ENCODE measurements at places on chromosomes 12 and 14. TPM values are rescaled to one million over a fixed set of nuclear protein-coding genes. Genes with fewer than 3 reads are reported as not detected.

- no peaks in the 10 kb centered on the region for H3K27me3 ChIP-seq
- H3K4me3 ChIP-seq: no peak overlapping the region
- no peaks in the 10 kb centered on the region for H3K36me3 ChIP-seq
- no peak for DNase-seq
These were observed 37.3 kb upstream of the FGF6 start for GRCh38 chr12:4482936-4483335.

- H3K36me3 ChIP-seq: peaks cover 8% of the 10 kb centered on the region
- H3K27me3 ChIP-seq: no peaks in the 10 kb centered on the region
- peaks cover 10% of the 10 kb centered on the region for H3K4me1 ChIP-seq
These were observed 38.9 kb downstream of the FOXN3 start for GRCh38 chr14:89378119-89378518.

DNA sequence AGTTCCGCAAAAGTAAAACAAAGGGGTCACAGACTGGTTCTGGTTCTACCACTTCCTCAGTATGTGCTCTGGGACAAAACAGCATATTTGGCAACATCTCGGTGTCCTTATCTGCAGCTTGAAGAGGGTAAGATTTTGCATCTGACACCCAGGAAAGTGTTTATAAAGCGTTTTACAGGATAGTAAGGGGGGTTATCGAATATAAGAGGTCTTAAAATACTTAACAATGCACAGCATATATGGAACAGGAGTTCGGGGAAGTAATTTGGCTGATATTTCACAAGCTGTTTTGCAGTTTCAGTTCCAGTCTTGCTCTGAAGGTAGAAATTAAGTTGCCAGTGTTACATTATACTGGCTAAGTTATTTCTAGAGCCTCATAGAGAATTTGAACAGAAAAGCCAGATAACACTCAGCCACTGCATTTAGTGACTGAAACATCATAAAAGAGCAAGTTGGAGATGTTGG, 904 bp upstream of the MAP4K5 start:
- H3K27me3 ChIP-seq: no peaks in the 10 kb centered on the region
- peaks cover 2% of the 10 kb centered on the region for H3K36me3 ChIP-seq
- peak overlapping the region; percentile 42 for H3K4me3 ChIP-seq
- H3K27ac ChIP-seq: no peak overlapping the region

DNA sequence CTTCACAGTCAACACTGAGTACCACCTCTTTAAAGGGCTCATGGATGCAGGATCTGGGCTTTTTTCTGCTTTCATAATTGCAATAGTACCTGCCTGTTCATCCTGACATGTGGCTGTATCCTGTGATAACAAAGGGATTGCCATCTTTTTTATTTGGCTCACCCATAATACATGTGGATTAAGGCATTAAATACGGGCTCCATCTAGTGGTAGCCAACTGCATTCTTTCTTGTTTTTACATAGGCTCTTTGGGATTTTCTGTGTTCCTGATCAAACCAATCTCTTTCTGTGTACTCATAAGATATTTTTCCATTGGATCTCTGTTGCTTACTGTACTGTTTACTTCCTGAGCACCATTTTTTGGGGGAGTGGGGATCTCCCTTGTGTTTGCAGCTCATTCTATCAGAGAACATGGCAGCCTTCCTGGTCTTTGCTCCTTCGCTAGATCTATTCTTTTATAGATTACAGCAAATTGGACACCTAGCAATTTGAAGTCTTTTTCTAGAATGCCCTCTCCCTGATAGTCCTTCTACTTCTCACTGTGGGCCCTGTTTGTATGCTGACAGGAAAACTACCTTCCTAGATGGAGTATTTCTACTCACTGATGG, 723.4 kb upstream of the MDGA2 start:
- H3K36me3 ChIP-seq: no peaks in the 10 kb centered on the region
- no peak overlapping the region for H3K27ac ChIP-seq

DNA sequence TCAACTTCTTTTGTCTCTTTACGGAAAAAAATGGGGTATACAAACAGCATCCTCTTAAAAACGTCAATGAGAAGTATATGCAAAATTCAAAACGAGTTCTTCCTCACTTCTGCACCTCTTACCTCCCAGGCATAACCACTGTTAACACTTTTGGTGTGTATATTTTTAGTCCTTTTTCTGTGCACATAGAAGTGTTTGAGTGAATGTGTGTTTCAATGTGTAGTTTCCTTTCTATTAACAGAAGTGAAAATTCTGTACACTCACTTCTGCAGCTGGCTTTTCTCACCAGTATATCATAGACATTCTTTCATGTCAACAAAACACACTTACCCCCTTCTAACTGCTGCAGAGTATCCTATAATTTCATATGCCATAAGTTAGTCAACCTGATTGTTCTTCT, 5.4 kb downstream of the UBR7 start:
- H3K4me3 ChIP-seq: no peak overlapping the region
- DNase-seq: no peak
- H3K27me3 ChIP-seq: no peaks in the 10 kb centered on the region
- peaks cover 8% of the 10 kb centered on the region for H3K4me1 ChIP-seq

DNA sequence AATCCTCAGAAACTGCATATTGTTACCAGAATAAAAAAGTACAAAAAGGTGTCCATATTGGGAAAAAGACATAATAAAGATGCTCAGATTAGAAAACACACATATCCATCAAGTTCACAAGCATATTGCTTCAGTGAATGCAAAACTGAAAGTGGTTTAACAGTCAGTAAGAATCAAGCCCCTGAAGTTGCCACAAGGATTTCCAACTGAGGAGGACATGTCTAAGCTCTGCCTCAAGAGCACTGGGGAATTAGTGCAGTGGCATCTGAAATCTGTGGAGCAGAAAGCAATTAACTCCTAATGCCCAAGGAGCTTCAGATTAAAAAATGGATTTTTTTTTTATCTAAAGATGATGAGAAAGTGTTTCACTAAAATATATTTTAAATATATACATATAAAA, 113.2 kb downstream of the DENND5B start:
- no peaks in the 10 kb centered on the region for H3K4me1 ChIP-seq
- peaks cover 7% of the 10 kb centered on the region for H3K36me3 ChIP-seq
- no peak overlapping the region for H3K27ac ChIP-seq
- no peak for DNase-seq
- no peak overlapping the region for H3K4me3 ChIP-seq

- H3K4me1 ChIP-seq: no peaks in the 10 kb centered on the region
- no peak for DNase-seq
- no peak overlapping the region for H3K4me3 ChIP-seq
- H3K27ac ChIP-seq: no peak overlapping the region
These were observed 29.8 kb downstream of the SCFD1 start for GRCh38 chr14:30651937-30652336.

GRCh38 chr14:52987042-52987441, 36.2 kb upstream of the FERMT2 start:
- no peaks in the 10 kb centered on the region for H3K4me1 ChIP-seq
- DNase-seq: no peak
- H3K27ac ChIP-seq: no peak overlapping the region
- H3K27me3 ChIP-seq: no peaks in the 10 kb centered on the region
- no peaks in the 10 kb centered on the region for H3K36me3 ChIP-seq

DNA sequence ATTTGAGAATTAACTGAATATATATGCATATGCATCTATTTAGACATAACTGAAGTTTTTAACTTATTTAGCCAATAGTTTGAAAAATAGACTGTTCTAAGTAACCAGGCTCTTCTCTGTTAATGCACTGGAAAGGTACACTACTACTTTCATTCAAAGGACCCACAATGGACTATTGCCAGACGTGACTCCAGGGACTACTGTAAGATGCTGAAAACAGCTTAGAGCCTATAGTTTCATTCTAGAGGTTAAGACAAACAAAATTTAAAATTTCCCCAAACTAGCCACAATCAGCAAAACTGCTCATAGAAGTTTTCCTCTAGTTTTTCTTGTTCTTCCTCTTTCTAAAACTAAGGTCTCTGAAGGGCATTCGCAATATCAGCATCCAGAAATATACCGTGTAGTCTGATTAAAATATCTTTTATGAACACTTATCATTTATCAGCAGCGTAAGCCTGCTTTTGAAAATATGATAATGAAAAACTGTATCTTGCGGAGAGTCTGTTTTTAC, 10.4 kb downstream of the APPL2 start:
- H3K36me3 ChIP-seq: peaks cover 32% of the 10 kb centered on the region
- peak; percentile 30 for DNase-seq
- no peaks in the 10 kb centered on the region for H3K27me3 ChIP-seq
- H3K4me3 ChIP-seq: no peak overlapping the region
- peak overlapping the region; percentile 14 for H3K27ac ChIP-seq
- H3K4me1 ChIP-seq: no peaks in the 10 kb centered on the region

GRCh38 chr12:93373961-93374656, 3.6 kb upstream of the NUDT4 start:
- no peak overlapping the region for H3K4me3 ChIP-seq
- H3K36me3 ChIP-seq: no peaks in the 10 kb centered on the region
- H3K27me3 ChIP-seq: no peaks in the 10 kb centered on the region
- H3K4me1 ChIP-seq: peaks cover 14% of the 10 kb centered on the region
- H3K27ac ChIP-seq: no peak overlapping the region

DNA sequence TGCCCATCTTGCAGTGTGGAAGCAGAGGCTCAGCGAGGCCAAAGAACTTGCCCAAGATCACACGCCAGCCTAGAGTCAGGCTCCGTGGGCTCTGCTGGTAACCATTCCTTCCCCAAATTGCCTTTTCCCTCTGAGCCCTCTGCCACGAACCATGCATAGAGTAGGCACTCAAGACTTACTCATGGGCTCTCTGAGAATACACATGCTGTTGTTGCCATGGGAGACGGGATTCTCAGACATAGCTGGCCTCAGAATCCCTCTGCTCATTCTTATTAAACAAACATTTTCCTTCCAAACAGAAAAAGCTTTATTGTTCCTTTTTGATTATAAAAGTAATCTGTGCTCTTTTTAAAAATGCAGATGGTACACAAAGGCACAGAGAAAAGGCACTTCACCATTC, 52.5 kb upstream of the WSCD2 start:
- H3K4me1 ChIP-seq: no peaks in the 10 kb centered on the region
- H3K27me3 ChIP-seq: no peaks in the 10 kb centered on the region
- no peak overlapping the region for H3K27ac ChIP-seq
- no peak overlapping the region for H3K4me3 ChIP-seq
- DNase-seq: peak; percentile 30

DNA sequence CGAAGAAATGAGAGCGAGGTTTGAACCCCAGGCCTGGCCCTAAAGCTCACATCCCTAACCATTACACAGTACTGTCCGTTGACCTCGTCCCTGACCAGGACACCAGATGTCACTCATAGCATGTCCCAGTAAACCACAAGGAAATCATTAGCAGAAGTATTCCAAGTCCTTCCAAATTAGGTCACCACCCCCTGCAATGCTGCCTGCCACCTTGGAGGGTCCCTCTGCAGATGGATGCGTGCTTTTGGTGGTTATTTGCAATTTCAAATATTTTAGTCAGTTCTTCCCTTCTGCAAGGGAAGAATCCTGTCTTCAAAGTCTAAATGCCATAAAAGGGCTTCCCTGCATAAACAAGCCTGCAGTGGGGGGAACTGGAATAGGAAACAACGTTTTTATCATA, 71.3 kb downstream of the CLMN start:
- H3K27ac ChIP-seq: no peak overlapping the region
- no peaks in the 10 kb centered on the region for H3K27me3 ChIP-seq
- no peak for DNase-seq
- H3K4me1 ChIP-seq: peaks cover 3% of the 10 kb centered on the region
- H3K36me3 ChIP-seq: no peaks in the 10 kb centered on the region

GRCh38 chr14:104935955-104936354, 11.3 kb downstream of the PLD4 start:
- H3K4me3 ChIP-seq: no peak overlapping the region
- peaks cover 36% of the 10 kb centered on the region for H3K27me3 ChIP-seq
- no peak for DNase-seq
- H3K4me1 ChIP-seq: peaks cover 31% of the 10 kb centered on the region
- H3K36me3 ChIP-seq: no peaks in the 10 kb centered on the region
- no peak overlapping the region for H3K27ac ChIP-seq

GRCh38 chr14:71449316-71450055, 482.7 kb upstream of the RGS6 start:
- no peaks in the 10 kb centered on the region for H3K4me1 ChIP-seq
- no peak overlapping the region for H3K27ac ChIP-seq
- H3K27me3 ChIP-seq: peaks cover 2% of the 10 kb centered on the region
- H3K4me3 ChIP-seq: no peak overlapping the region
- no peak for DNase-seq
- H3K36me3 ChIP-seq: no peaks in the 10 kb centered on the region

- H3K27ac ChIP-seq: no peak overlapping the region
- H3K36me3 ChIP-seq: no peaks in the 10 kb centered on the region
- no peaks in the 10 kb centered on the region for H3K27me3 ChIP-seq
- H3K4me3 ChIP-seq: no peak overlapping the region
- no peaks in the 10 kb centered on the region for H3K4me1 ChIP-seq
- no peak for DNase-seq
These were observed 32.8 kb downstream of the CCDC91 start for GRCh38 chr12:28223025-28223554.

DNA sequence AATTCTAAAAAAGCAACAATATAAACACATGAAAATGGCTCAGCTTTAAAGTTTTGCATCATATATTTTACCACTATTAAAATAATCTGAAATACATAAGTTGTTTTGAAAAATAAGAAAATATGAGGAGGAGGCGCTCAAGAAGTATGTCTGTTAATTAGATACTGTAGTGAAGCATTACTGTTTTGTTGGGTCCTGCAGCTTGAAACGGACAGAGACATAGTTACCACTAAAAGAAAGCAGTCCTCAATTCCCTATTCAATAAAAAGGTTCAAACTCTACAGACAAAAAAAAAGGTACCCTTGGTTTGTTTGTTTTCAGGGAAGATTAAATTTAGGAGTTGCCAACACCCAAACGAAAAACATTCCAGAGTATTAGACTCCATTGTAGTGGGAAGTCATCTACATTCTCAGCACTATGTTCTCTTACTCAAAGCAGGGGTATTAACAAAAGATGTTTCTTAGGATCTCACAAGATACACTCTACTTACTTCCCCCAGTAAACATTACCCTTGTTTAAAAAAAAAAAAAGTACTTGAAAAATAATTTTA, 3.0 kb downstream of the PAWR start:
- no peak overlapping the region for H3K4me3 ChIP-seq
- H3K4me1 ChIP-seq: peaks cover 8% of the 10 kb centered on the region
- no peak for DNase-seq
- no peak overlapping the region for H3K27ac ChIP-seq
- peaks cover 28% of the 10 kb centered on the region for H3K27me3 ChIP-seq

DNA sequence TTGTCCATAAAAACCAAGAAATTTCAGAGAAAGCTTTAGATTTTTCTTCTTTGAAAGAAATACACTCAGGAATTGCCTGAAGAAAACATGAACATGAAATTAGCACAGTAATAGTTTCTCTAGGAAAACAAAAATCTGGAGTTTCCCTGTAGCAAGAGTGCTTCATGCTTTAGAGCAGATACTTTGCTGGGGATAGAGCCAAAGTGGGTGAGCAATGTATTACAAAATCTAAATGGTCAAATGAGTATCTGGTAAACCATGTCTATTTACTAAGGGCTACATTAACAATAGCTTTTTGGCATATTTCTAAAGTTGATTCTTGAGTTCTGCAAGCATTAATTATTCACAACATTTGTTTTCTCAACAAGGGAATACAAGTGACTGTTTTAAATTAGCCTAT, 26.2 kb downstream of the AVPR1A start:
- H3K4me1 ChIP-seq: no peaks in the 10 kb centered on the region
- no peak for DNase-seq
- H3K27me3 ChIP-seq: no peaks in the 10 kb centered on the region
- H3K4me3 ChIP-seq: no peak overlapping the region
- H3K27ac ChIP-seq: no peak overlapping the region
- no peaks in the 10 kb centered on the region for H3K36me3 ChIP-seq

Gene C12orf43
- 9.8 TPM for polyA plus RNA-seq

Gene SMCO2
- not detected for polyA plus RNA-seq

Gene HSPB8
- 221 TPM for polyA plus RNA-seq

Gene BRI3BP
- polyA plus RNA-seq: 3.0 TPM

Gene LPAR5
- polyA plus RNA-seq: 1.0 TPM

Gene GPR137C
- 3.1 TPM for polyA plus RNA-seq

Gene OAS1
- 3.8 TPM for polyA plus RNA-seq

Gene PTPRQ
- 0.72 TPM for polyA plus RNA-seq

Gene NKX2-1
- not detected for polyA plus RNA-seq

Gene LUM
- polyA plus RNA-seq: 542 TPM

Gene C12orf54
- not detected for polyA plus RNA-seq

Gene OVCH1
- polyA plus RNA-seq: 0.08 TPM

Gene VRTN
- polyA plus RNA-seq: not detected
